Activated CD8-positive, alpha-beta T cell treated with anti-CD3 and anti-CD28 coated beads, Interleukin-2, amount 10 ng/mL, durations not matched to agents 7 days and 5 days (primary cell): ENCODE measurements at places on chromosomes 16 and 17. TPM values are rescaled to one million over a fixed set of nuclear protein-coding genes. Genes with fewer than 3 reads are reported as not detected.

- H3K36me3 ChIP-seq: peaks cover 20% of the 10 kb centered on the region
- peak within 1 kb of the TSS; percentile 76 for H3K4me3 ChIP-seq
- peak within 1 kb of the TSS; percentile 52 for H3K27ac ChIP-seq
- DNase-seq: peak; percentile 83
Observed at GRCh38 chr17:75515496-75516254, at the start of gene CASKIN2. TSS of gene CASKIN2 (minus strand) at chr17:75515537. CDS start at chr17:75513804, 1,733 bp downstream.

- H3K4me1 ChIP-seq: no peaks in the 10 kb centered on the region
Observed at GRCh38 chr17:6610011-6610410, 30.5 kb downstream of the KIAA0753 start.

GRCh38 chr16:3780570-3780969 lies 63.2 kb upstream of the TRAP1 start:
- peaks cover 4% of the 10 kb centered on the region for H3K4me1 ChIP-seq
- H3K4me3 ChIP-seq: no peak overlapping the region
- H3K27me3 ChIP-seq: no peaks in the 10 kb centered on the region
- H3K36me3 ChIP-seq: peaks cover 47% of the 10 kb centered on the region

DNA sequence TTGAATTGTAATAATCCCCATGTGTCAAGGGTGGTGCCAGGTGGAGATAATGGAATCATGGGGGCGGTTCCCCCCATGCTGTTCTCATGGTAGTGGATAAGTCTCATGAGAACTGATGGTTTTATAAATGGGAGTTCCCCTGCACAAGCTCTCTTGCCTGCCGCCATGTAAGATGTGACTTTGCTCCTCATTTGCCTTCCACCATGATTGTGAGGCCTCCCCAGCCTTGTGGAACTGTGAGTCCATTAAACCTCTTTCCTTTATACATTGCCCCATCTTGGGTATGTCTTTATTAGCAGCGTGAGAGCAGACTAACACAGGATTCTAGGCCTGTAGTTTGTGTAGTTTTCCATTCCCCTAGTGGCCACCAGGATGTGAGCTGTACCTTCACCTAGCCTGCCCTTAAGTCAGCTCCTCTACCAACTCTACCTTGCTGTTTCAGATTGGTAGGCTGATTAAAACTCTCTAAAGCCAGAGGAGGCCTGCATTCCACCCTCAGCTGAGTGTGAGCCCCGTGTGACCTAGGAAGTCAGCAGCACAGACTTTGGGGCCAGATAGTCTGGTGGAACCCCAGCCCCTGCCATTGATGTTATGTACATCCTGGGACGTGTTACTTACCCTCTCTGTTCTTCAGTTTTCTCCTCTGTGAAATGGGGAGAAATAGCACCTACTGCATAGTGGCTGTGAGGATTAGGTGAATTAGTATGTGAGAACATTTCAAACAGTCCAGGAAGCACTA lies 252.4 kb upstream of the CACNG5 start:
- no peak overlapping the region for H3K27ac ChIP-seq
- H3K36me3 ChIP-seq: peaks cover 44% of the 10 kb centered on the region
- H3K4me1 ChIP-seq: peaks cover 9% of the 10 kb centered on the region

DNA sequence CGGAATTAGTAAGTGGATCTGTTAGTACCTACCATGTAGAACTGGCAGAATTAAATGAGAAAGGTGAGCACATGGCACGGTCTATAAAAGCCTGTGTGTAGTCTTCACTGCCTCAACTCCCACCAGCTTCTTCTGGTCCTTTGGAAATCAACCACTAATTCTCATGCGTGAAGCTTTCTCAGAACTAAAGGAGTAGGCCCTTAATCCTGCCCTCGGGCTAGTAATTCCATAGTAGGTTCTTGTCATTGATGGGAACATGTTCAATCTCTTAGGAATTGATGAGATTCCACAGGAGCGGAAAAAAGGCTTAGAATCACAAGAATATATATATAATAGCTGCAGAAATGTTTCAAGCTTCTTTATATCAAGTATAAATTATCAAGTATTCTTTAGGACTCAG lies 21.7 kb downstream of the CDR2 start:
- H3K4me1 ChIP-seq: peaks cover 43% of the 10 kb centered on the region
- H3K36me3 ChIP-seq: peaks cover 58% of the 10 kb centered on the region
- no peak for DNase-seq
- H3K4me3 ChIP-seq: no peak overlapping the region
- H3K27ac ChIP-seq: no peak overlapping the region
- H3K27me3 ChIP-seq: no peaks in the 10 kb centered on the region

DNA sequence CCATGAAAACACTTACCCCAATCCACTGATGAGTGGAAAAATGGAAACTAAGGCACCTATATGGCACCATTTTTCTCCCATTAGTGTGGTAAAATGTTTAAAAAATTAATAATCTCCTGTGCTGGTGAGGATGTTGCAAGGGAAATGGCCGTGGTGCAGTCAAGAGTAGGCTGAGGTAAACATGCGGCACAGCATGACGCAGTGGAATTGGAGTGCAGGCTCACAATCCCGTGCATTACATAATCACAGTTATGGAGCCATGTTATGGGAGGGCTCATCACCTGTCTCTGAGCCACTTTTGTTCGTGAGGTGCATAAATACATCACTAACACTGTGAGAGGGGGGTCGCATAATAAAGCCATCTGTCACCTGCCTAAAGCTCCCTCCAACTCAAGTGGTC lies 164.4 kb upstream of the XYLT1 start:
- no peaks in the 10 kb centered on the region for H3K36me3 ChIP-seq
- no peak overlapping the region for H3K4me3 ChIP-seq
- peaks cover 4% of the 10 kb centered on the region for H3K27me3 ChIP-seq
- DNase-seq: no peak
- H3K27ac ChIP-seq: no peak overlapping the region

- H3K27ac ChIP-seq: no peak overlapping the region
- no peak for DNase-seq
- peaks cover 38% of the 10 kb centered on the region for H3K36me3 ChIP-seq
- no peak overlapping the region for H3K4me3 ChIP-seq
Observed at GRCh38 chr17:78044280-78044835, 84.2 kb downstream of the TMC6 start.

DNA sequence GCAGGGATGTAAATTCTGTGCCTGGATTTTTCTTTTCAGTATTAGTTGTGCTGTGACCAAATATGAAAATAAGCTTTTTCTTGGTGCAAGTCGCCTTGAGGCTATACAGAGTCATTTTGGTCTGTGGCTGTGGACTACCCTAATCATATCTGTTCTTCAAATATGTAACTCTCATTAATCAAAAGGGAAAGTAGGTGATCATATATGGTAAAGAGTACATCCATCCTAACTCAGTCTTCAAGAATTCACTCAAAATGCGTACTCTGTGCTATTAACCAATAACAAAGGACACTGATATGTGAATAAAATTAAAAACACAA lies 2.6 kb downstream of the CPD start:
- H3K4me3 ChIP-seq: peak overlapping the region; percentile 4
- peaks cover 52% of the 10 kb centered on the region for H3K4me1 ChIP-seq
- H3K36me3 ChIP-seq: peaks cover 12% of the 10 kb centered on the region
- DNase-seq: no peak
- no peaks in the 10 kb centered on the region for H3K27me3 ChIP-seq

GRCh38 chr16:25256695-25257469 lies 763 bp downstream of the ZKSCAN2 start:
- H3K36me3 ChIP-seq: peaks cover 46% of the 10 kb centered on the region
- peak; percentile 34 for DNase-seq
- peaks cover 68% of the 10 kb centered on the region for H3K4me1 ChIP-seq
- H3K27ac ChIP-seq: peak overlapping the region; percentile 90
- no peaks in the 10 kb centered on the region for H3K27me3 ChIP-seq

- H3K4me1 ChIP-seq: peaks cover 35% of the 10 kb centered on the region
- H3K27me3 ChIP-seq: no peaks in the 10 kb centered on the region
- no peak overlapping the region for H3K27ac ChIP-seq
- no peak overlapping the region for H3K4me3 ChIP-seq
- DNase-seq: no peak
Observed at GRCh38 chr16:2004795-2005517, 4.7 kb downstream of the ZNF598 start.

- H3K27me3 ChIP-seq: no peaks in the 10 kb centered on the region
- H3K4me3 ChIP-seq: no peak overlapping the region
- H3K4me1 ChIP-seq: no peaks in the 10 kb centered on the region
- H3K27ac ChIP-seq: no peak overlapping the region
Observed at GRCh38 chr17:41617136-41617535, 4.6 kb upstream of the KRT16 start.

DNA sequence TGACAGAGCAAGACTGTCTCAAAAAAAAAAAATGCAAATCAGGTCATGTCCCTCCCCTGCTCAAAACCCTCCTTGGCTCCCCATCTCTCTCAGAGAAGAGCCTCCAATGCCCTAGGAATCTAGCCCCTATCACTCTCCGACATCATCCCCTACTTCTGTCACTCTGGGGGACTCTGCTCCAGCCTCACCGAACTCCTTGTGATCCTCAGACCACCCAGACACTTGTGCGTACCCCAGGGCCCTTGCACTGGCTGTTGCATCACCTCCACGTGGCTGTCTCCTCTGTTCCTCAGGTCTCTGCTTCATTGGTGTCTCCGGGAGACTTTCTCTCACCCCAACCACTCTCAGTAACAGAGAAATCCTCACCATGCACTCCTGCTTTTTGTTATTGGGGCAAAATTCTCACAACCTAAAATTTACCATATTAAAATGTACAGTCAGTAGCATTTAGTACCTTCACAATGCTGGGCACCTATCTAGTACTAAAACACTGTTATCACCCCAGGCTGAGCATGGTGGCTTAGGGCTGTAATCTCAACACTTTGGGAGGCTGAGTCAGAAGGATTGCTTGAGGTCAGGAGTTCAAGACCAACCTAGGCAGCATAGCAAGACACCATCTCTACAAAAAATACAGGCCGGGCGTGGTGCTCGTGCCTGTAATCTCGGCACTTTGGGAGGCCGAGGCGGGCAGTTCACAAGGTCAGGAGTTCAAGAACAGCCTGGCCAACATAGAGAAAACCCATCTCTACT lies 15.2 kb downstream of the PLA2G10 start:
- no peaks in the 10 kb centered on the region for H3K4me1 ChIP-seq
- H3K27me3 ChIP-seq: peaks cover 2% of the 10 kb centered on the region
- H3K36me3 ChIP-seq: peaks cover 3% of the 10 kb centered on the region
- H3K4me3 ChIP-seq: no peak overlapping the region
- no peak for DNase-seq

- DNase-seq: no peak
- no peak overlapping the region for H3K4me3 ChIP-seq
- no peaks in the 10 kb centered on the region for H3K36me3 ChIP-seq
- no peaks in the 10 kb centered on the region for H3K4me1 ChIP-seq
- peaks cover 12% of the 10 kb centered on the region for H3K27me3 ChIP-seq
Observed at GRCh38 chr17:33940769-33941370, 314.2 kb upstream of the CCL2 start.

DNA sequence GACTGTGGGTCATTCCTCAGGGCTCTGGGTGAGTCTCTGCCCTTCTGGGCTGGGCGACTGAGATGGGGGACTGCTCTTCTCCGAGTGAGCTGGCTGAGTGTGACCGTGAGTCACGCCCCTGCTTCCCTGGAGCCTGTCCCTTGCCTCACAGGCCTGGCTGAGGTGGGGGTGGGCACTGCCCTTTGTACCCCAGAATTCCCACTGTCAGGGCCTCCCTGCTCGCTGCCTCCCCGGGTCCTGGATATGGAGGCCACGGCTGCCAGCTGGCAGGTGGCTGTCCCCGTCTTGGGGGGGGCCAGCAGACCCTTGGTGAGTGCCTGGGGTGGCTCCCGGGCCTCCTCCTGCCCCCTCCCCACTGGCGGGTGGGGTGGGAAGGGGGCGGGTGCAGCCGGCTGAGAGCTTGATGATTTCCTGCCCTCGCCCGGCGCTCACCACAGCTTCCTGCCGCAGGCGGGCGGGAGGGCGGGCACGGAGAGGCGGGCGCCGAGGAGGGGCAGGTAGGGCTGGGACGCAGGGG lies at the start of gene LAT:
TSS of gene LAT (plus strand) at position 434 of the 517 bp plus-strand sequence. CDS start 366 bp downstream, outside the sequence.
- H3K27me3 ChIP-seq: no peaks in the 10 kb centered on the region
- H3K27ac ChIP-seq: peak within 1 kb of the TSS; percentile 95

DNA sequence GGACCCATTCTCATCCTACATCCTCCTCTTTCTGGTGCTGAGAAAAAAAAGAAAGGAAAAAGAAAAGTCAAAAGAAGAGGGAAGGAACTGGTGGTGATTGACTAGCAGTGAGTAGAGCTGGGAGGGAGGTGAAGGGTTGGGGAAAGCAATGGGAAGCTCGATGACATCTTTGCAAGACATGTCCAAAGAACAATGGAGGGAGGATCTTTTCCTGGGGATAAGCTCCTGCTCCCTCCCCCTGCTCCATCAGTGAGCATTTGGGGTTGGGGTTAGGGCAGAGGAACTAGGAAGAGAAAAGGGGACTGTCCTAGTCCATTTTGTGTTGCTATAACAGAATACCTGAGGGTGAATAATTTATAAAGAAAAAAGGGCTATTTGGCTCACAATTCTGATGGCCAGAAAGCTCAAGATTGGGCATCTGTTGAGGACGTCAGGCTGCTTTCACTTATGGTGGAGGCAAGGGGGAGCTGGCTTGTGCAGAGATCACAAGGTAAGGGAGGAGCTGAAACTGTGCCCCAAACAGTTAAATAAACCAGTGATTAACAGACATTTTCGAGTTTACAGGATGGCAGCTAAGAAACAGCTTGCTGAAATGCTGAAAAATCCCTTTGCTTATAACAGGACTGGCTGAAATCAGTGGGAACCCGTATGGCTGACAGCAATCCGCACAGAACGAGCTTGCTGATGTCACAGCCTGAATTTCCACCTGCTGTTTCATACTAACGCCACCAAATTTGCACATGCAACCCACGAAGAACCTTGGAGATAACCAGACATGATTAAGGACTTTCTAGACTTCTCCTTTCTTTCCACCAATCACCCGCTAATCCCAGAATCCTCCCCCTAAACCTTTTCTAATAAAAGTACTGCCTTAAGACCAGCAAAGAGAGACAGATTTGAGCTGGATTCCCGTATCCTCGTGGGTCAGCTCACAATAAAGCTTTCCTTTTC lies 1.6 kb upstream of the ODF4 start:
- peaks cover 9% of the 10 kb centered on the region for H3K27me3 ChIP-seq
- no peak overlapping the region for H3K4me3 ChIP-seq
- no peaks in the 10 kb centered on the region for H3K36me3 ChIP-seq
- peaks cover 16% of the 10 kb centered on the region for H3K4me1 ChIP-seq
- no peak overlapping the region for H3K27ac ChIP-seq

GRCh38 chr17:48725288-48726064 lies 2.5 kb downstream of the PRAC2 start:
- peaks cover 44% of the 10 kb centered on the region for H3K4me1 ChIP-seq
- no peak for DNase-seq
- H3K36me3 ChIP-seq: no peaks in the 10 kb centered on the region
- H3K4me3 ChIP-seq: no peak overlapping the region
- H3K27me3 ChIP-seq: peaks cover 95% of the 10 kb centered on the region

GRCh38 chr16:9415545-9415944 lies 324.1 kb downstream of the HAPSTR1 start:
- DNase-seq: no peak
- no peaks in the 10 kb centered on the region for H3K36me3 ChIP-seq
- no peak overlapping the region for H3K27ac ChIP-seq

GRCh38 chr17:4858068-4858881 lies 25.1 kb downstream of the MINK1 start:
- peaks cover 6% of the 10 kb centered on the region for H3K4me1 ChIP-seq
- H3K27me3 ChIP-seq: no peaks in the 10 kb centered on the region
- H3K36me3 ChIP-seq: peaks cover 17% of the 10 kb centered on the region

- H3K27ac ChIP-seq: no peak overlapping the region
- H3K4me3 ChIP-seq: no peak overlapping the region
- H3K36me3 ChIP-seq: peaks cover 11% of the 10 kb centered on the region
Observed at GRCh38 chr16:71687861-71688260, 36.6 kb downstream of the PHLPP2 start.

The KRT13 gene
- total RNA-seq: not detected

The NOS2 gene
- total RNA-seq: not detected

The MYL11 gene
- total RNA-seq: 1.3 TPM

The FOXL1 gene
- total RNA-seq: not detected

The DNAAF8 gene
- total RNA-seq: 0.39 TPM

The DBNDD1 gene
- 0.18 TPM for total RNA-seq

The RHBDL3 gene
- total RNA-seq: 0.82 TPM
